ENCODE measurements at places on chromosomes 1 and 21.

GRCh38 chr1:84721152-84721551, 30.9 kb upstream of the SSX2IP start:
- no peak for DNase-seq

- DNase-seq, result no peak
Observed at GRCh38 chr1:67956116-67956515, 94.3 kb downstream of the DIRAS3 start.

- DNase-seq, result no peak
Observed at GRCh38 chr1:171666114-171666769, 13.8 kb upstream of the MYOC start.

GRCh38 chr1:67174716-67175284, 8.5 kb downstream of the IL23R start:
- no peak for DNase-seq

GRCh38 chr1:116971258-116971860, 30.2 kb upstream of the CD101 start:
- DNase-seq, result no peak

- DNase-seq, result no peak
Observed at GRCh38 chr1:164233149-164233548, 325.8 kb upstream of the PBX1 start.

GRCh38 chr1:86064899-86065298, 91.7 kb downstream of the COL24A1 start:
- no peak for DNase-seq

GRCh38 chr1:156933136-156933535, 12.7 kb downstream of the LRRC71 start:
- DNase-seq, result no peak

DNA sequence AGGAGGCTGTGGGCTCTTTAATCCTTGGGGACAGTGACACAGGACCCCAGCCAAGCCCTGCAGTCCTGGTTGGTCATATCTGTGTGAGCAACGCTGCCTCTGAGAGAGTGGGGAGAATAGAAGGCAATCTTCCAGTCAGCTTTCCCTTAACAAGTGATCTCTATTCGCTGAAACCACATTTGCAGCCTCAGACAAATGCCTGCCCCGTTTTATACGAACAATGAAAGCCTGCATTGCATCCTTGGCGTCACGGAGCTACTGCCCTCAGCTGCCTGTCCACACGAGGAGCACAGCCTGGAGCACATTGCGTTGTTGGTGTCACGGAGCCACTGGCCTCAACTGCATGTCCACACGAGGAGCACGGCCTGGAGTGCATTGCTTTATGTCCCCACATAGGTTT, 150.2 kb upstream of the ARHGEF16 start:
- DNase-seq, result no peak

- DNase-seq, result no peak
Observed at GRCh38 chr1:217139513-217139912, 416.3 kb upstream of the ESRRG start.

GRCh38 chr1:5110508-5110907, 456.1 kb downstream of the AJAP1 start:
- no peak for DNase-seq

- DNase-seq, result no peak
Observed at GRCh38 chr1:41682149-41682548, 197.7 kb upstream of the EDN2 start.

DNA sequence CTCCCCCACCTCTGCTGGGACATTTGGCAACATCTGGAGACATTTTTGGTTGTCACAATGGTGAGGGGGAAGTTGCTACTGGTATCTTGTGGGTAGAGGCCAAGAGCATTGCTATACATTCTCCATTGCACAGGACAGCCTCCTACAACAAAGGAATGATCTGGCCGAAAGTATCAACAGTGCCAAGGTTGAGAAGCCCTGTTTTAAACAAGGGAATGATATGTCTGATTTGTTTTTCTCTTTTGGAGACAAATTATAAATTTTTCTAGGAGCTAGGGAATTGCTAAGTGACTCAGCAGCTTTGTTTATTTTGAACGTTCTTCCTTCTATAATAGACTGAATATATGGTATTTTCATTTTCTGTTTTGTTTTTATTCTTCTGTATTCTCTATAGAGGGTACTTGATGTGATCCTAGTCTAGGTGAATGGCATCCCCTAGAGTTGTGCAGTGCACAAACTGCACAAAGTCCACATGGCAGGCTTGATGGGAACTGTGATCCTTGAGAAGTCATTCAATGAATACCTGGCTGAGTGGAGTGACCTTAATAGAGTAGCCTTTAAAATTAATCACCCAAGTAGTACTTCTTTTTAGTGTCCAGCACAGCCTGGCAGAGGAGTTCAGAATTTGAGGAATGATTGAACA, 288.6 kb upstream of the USP24 start:
- no peak for DNase-seq

GRCh38 chr1:94335950-94336349, 82.2 kb upstream of the ABCD3 start:
- DNase-seq, result peak; percentile 41

GRCh38 chr1:56803561-56804156, 15.5 kb downstream of the FYB2 start:
- no peak for DNase-seq

DNA sequence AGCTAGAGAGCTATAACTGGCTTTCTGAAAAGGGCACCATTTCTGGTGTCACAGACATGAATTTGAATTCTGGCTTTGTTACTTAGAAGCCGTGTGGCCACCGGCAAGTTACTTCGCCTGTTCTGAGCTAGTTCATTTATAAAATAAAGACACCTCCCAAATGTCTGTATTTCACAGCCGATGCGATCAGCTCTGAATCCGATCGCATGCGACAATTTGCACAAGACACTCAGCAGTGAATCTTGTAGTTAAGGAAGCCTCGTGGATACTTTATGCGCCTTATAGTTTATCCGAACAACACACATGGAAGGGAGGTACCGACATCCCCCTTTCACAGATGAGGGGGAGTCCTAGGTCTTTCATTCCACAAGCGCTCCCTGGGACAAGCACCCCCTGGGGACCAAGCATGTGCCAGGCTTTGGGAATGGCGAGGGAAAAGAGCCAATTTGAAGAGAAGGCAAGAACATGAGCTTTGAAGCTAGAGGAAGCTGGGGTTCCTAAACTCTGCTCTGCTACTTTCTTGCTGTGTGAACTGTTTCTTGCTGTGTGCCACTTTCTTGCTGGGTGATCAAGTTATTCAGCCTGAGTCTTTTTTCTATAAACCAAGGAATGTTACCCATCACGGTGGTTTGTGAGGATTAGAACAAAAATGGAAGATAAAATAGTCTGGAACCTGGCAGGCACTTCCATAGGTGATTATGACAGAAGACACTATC, 3.9 kb downstream of the ID3 start:
- no peak for DNase-seq

GRCh38 chr1:54406339-54407153, at the start of gene SSBP3:
SSBP3 (minus strand) TSS chr1:54406394.
- DNase-seq, result peak; percentile 92

GRCh38 chr21:15804247-15805005, 74.6 kb downstream of the USP25 start:
- no peak for DNase-seq

DNA sequence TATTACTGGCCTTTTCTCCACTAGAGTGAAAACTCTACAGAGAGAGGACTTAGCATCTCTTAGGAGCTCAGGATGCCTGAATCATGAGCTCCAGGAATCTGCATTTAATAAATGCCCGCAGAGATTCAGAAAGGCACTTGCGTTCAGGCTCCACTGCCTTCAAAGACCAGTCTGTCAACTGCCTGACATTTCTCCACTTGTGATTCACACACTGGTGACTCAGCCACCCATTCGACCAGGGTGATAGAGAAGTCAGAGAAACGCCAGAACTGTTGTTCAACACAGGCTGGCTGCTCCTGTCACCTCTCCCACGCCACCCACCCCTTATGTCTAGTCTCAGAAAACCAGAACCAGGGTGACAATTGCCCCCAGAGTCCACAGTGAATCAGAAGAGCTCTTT, 26.9 kb upstream of the LBR start:
- DNase-seq, result no peak

DNA sequence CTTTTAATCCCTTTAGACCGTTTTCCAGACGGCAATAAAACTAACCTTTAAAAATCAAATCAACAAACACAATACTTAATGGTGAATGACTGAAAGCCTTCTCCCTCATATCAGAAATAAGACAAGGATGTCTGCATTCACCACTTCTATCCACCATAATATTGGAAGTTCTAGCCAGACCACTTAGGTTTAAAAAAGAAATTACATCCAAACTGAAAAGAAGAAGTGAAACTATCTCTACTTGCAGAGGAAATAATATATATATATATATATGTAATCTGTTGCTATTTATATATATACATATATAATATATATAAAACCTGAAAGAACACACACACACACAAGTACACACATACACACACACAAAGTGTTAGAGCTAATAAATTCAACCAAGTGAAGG, 100.4 kb downstream of the BRINP3 start:
- DNase-seq, result no peak

DNA sequence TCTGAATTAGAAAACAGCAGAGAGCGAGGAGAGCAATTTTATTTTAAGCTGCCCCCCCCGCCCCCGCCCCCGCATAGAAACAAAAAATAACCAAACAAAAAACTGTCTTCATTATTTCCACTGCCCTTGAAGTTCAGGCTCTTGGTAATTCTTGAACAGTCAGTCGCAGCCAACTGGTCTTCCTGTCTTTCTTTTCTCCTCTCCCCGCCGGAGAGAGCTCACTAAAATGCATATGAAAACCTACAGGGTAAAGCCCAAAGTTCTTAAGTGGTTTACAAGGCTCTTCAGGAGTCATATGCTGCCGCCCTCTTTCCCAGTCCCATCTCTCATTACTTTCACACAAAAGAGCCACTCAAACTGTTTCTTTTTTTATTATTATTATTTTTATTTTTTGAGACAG, 1.1 kb upstream of the ANKRD35 start:
- DNase-seq, result no peak

GRCh38 chr21:26188422-26188821, 17.9 kb upstream of the APP start:
- DNase-seq, result no peak

GRCh38 chr21:43306911-43307676, 119.8 kb downstream of the SIK1 start:
- peak; percentile 53 for DNase-seq

DNA sequence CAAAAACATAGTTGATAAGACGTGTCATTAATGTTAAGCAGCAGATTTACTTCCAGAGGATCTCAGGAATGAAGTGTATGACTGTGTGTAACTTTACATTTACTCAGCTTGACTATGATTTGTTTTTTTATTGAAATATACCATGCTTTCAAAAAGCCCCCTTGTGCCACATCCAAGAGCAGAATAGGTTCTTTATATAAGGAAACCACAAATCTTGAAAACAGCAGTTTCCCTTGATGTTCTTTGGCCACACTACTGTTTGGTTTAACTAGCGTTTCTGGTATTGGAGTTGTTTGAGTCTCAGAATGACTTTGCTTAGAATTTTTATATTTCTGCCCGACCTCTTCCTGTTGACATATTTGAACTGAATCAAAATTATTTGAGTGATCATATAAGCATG, 25.0 kb downstream of the LRRC8C start:
- no peak for DNase-seq

GRCh38 chr1:240468656-240469055, 143.3 kb downstream of the GREM2 start:
- DNase-seq, result no peak

GRCh38 chr1:112687785-112688496, 13.5 kb downstream of the MOV10 start:
- DNase-seq, result no peak

DNA sequence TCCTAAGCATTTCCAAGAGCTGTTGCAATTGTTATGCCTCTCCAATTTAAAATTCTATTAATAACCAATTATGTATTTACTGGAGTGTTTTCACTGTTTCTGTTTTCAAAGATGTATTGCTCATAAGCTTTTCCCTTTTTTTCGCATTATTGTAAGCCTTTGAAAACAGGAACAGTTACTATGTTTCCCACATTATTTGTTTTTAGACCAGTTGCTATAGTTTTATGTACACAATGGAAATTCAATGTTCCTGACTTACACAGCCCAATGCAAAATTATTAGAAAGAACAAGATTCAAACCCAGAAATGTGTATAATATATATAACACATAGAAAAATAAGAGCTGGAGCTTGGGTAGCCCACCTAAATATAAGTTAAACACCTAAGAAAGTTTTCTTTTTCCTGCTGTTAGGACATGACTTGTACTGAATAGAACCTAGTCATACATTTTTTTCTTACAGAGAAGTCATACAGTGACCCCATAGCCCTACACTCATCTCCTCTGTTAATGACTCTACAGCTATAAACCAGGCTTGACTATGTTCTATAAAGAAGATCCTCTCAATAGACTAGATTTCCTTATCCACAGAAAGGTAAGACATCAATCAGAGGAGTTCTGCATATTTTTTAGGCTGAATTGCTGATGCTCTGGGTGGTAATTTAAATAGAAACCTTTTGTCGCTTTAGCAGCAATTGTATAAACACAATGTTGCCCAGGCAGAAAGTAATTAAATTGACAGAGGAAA, 299.6 kb downstream of the USH2A start:
- no peak for DNase-seq

DNA sequence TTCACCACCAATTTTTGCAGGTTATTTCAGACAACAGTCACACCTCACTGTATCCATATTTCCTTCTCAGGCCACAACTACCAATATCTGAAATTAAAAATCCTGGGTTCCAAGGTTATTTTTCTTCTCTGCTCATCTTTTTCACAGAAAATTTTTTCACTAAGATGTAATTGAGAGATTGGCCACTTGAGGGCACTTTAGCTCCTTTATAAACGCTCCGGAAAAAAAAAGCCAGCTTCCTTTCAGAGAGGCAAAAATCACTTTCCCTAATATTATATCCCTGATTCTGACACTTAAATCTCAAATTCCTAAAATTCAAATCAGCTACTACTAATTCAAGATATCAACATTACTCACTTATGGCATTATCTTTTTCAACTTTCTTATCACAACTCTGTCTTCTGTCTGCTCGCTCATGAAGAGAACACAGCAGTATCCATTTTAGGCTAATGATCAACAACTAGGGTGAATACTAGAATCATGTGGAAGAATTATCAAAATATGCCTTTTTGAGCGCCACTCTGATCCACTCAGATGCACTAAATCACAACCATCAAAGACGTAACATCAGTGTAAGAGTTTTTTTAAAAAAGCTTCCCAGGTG, 101.4 kb upstream of the RGS1 start:
- no peak for DNase-seq

DNA sequence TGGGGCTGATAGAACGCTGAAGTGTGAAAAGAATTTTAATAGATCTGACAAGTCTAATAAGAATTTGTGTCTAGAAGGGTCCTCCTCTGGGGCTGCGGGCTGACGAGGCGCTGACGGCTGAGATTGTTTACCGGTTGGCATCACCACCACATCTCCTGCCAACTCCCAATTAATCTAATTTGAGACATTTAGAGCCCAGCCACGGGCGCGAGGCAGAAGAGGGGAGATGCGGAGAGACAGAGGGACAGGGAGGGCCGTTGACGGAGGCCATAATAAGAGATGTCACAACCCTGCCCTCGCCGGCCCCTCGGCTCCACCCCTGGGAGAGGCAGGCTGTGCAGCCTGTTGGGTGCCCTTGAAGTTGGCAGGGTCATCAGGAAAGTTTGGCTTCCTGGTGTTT, 109.3 kb downstream of the PAX7 start:
- no peak for DNase-seq
